ENCODE measurements at places on chromosomes 1 and 21.

GRCh38 chr1:179550746-179551682 lies 24.7 kb downstream of the NPHS2 start:
- peak; percentile 39 for DNase-seq

- peak; percentile 67 for DNase-seq
Measured at GRCh38 chr1:186722711-186723309, 42.6 kb upstream of the PTGS2 start.

DNA sequence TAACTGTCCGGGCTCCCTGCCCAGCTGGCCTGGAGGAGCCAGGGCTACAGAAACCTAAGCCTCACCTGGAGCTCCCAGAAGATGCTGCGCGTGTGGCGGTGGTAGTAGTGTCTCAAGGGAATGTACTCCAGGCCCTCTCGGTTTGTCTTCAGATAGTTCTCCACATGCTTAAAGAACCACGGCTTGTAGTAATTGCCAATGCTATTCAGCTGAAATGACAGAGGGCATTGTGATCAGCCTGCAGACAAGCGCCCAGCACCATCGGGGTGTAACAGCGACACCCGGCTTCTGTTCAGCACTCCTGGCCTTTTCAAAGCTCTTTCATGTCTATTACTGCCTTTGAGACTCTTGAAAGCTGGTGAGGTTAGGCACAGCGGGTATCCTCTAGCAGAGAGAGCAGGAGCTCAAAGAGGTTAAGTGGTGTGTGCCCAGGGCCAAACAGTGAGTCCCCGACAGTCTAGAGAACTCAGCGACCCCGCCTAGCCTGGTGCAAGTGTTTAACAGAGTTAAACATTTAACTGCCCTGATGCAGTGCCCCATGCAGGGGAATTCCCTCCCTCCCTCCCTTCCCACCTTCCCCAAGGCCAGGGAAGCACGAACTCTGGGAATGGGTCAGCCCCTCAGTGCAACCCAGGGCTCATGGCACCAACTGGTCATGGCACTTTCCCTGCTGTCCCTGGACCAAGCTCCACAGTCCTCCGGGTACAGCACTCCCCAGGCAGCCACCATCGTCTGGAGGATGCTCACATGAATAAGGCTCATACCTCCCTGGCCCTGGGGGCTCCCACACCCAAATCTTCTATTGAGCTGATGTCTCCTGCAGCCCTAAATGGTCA lies 21.5 kb downstream of the DHCR24 start:
- DNase-seq, result no peak

DNA sequence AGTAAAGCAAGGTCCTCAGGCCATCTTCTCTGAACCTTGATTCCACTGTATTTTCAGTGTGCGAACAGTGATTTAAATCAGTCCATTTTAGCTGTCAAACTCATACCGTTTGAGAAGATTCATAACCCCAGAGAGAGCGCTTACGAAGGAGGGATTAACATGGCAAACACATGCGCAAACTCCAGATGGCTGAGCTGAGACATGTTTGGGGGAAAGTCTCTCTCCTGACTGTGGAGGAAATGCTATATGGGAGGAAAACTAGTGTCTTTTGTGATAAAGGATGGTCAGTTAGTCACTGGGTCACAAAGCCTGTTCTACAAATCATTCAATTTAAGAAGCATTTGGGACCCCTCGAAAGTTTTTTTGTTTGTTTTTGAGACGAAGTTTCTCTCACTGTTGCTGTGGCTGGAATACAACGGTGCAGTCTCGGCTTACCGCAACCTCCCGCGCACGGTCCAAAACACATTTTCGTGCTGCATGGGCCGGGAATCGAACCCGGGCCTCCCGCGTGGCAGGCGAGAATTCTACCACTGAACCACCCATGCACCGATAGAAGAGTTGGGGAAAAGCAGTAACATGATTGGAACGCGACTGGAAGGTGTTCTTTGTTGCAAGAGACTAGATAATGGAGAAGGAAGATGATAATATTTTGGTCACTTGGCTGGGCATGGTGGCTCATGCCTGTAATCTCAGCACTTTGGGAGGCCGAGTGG lies 58.4 kb upstream of the CXADR start:
- DNase-seq, result peak; percentile 34

DNA sequence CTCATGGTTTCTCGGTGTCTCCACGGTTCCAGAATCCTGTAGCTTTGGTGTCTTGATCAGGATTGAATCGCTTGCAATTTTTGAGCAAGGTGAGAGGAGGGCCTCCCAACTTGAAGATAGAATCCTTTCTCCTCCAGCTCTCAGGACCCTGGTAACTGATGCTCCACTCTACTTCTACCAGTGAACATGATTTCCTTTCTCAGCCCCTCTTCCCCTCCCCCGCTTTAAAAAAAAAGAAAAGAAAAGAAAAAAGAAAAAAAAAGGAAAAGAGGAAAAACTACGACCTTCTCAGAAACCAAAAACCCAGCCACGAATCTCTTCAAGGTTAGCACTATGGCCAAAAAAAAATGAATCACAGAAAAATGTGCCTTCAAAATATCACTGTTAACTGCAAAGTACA lies 1.2 kb downstream of the ARHGEF11 start:
- no peak for DNase-seq

DNA sequence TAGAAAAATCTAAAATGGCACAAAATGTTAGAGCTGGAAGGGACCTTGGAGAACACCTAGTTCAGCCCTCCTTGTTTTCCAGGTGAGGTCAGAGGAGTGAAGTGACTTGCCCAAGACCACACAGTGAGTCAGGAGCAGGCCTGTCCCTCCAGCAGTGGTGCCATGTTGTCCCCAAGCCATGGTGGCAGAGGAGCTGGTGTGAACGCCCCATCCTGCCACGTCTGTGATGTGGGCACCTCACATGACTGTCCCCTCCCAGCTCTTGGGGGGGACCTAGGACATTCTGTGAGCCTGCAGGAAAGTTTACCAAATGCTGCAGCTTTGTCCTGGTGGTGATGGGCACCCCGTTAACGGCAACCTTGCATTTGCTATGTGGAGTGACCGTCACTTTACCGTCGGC lies 66.2 kb downstream of the SCCPDH start:
- DNase-seq, result no peak

GRCh38 chr1:61490924-61491323 lies 234.0 kb downstream of the TM2D1 start:
- DNase-seq, result no peak

DNA sequence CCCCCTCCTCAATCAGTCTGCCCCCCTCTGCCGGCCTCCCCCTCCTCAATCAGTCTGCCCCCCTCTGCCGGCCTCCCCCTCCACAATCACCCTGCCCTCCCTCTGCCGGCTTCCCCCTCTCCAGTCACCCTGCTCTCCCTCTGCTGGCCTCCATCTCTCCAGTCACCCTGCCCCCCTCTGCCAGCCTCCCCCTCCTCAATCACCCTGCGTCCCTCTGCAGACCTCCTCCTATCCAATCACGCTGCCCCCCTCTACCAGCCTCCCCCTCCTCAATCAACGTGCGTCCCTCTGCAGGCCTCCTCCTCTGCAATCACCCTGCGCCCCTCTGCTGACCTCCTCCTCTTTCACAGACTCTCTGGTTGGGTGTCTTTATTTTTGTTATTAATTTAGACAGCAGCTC lies 11.5 kb upstream of the C1orf198 start:
- DNase-seq, result no peak

- no peak for DNase-seq
Measured at GRCh38 chr1:247914941-247915662, 5.0 kb upstream of the OR2T8 start.

- no peak for DNase-seq
Measured at GRCh38 chr1:52558941-52559340, 6.0 kb upstream of the TUT4 start.

GRCh38 chr1:60832367-60832766 lies 250.0 kb upstream of the NFIA start:
- DNase-seq, result no peak

DNA sequence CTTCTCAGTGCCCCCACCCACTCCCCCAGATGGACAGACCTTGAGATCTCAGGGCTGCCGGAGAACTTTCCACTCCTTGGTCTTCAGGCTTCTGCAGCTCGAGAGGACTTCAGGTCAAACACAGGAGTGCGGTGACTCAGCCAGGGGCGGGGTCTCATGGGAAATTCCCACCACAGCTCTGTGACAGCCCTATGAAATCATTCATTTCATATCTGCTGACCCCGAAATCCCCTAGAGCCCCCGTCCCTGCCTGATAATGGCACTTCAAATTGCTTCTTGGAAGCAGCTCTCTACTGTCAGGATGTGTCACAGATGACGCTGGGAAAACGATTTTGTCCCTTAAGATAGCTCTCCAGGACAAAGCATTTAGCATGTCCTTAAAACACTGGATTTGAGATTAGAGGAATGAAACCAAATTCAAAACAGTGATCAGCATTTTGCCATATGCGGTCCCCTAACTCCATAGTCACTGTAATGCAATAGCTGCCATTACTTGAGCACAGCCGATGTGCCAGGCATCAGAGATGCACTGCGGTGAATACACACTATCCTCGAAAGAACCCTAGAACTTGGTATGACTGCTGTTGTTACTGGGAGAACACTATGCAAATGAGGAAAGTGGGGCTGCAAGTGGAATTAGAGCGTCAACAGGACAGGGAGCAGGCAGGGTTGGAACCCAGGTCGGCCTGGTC lies at the start of gene TNFRSF9:
TSS of gene TNFRSF9 (minus strand) at position 95 of the 692 bp plus-strand sequence. CDS start 845 bp downstream, outside the sequence.
- DNase-seq, result no peak

- no peak for DNase-seq
Measured at GRCh38 chr1:198841477-198841876, 202.6 kb downstream of the PTPRC start.

- no peak for DNase-seq
Measured at GRCh38 chr1:53521924-53522552, 62.8 kb downstream of the DMRTB1 start.

DNA sequence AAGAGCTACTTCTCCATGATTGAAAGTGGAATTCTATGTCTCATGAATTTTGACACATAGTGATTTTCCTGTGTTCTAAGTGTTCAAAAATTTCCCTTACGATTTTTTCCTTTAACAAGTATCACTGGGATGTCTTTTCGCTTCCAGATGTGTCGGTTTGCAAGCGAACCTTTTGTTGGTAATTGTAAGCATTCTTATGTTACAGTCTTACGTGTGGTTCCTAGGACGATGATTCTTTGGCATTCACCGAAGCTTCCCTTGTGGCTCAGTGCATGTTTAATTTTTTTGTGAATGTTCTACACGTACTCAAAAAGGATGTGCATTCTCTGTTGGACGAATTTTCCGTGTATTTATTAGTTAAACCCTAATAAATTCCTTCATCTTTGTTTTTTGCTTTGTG lies 211.6 kb downstream of the CAMTA1 start:
- no peak for DNase-seq

- DNase-seq, result peak; percentile 86
Measured at GRCh38 chr1:101288491-101288944, 51.7 kb downstream of the S1PR1 start.

DNA sequence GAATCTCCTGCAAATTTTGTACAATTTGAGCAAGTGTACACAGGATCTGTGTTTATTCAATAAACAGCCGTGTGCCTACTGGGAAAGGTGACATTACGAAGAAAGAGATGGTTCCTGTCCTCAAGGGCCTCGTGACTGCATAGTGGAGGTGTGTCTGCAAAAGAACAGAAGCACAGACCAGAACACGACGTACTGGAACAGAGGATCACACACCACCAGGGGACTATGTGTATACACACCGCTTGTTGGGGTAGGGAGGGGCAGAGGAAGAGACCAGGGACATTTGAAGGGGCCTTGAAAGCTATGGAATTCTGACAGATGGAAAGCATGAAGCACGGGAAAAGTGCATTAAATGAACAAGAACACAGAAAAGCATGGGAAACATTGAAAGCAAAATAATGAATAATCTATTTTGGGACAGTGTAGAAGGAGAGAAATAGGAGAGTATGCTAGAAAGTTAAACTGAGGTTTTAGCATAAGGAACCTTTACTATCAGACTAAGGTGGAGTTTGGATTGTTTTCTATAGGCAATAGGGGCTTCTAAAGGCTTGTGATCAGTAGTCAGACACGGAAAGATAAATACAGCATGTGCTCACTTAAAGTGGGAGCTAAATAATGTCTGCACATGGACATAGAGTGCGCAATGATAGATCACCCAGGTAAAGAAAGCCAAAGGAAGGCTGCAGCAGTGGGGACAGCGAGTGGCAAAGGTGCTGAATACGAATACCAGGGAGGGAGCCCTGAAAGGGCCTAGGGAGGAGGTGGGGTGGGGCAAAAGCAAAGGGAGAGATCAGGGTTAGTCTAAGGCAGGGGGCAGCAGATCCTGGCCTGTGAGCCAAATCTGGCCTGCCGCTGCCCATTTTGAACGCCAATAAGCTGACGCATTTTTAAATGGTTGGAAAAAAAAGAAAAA lies 11.0 kb downstream of the JAK1 start:
- DNase-seq, result no peak

DNA sequence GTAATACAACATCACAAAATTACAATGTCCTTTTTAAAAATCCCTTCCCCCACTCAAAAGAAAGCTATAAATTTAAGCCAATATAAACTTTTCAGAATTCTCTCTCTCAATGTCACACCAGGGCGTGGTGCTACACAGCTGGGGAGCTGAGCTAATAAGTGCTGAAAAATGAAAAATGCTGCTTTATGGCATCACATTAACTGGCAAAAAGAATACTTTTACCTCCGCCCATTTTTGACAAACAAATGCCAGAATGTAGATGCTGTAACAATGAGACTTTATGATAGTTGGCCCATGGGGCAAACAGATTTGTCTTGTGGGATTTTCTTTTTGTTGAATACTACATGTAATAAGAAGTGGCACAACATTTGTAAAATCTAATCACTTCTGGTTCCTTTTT lies 12.7 kb upstream of the LYPLAL1 start:
- no peak for DNase-seq

DNA sequence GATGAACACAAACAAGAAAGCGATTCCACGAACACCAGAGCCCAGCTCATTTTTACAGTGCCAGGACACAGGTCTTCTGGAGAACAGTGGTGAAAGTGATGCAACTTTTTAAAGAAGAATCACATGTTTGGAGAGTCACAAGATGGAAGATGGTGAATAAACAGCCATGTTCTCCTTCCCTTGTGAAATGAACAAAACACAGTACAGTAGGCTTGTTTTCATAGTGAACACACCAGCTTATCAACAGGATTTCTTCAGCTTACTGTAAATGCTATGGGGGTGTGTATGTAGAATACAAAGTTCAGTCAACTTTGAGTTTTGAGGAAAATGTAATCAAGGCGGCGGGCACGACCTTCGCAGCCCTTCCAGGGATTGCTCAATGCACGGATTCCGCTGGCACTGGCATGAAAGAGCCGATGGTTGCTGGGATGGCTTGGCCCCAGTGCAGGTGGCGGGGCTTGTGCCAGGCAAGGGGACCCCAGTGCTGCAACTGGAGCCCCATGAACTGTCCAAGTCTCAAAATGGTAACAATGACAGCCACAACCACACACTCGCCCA lies 9.7 kb downstream of the TMPRSS3 start:
- DNase-seq, result no peak

GRCh38 chr21:21851657-21852056 lies 853.4 kb downstream of the NCAM2 start:
- no peak for DNase-seq

GRCh38 chr1:66311092-66311491 lies 222.9 kb upstream of the SGIP1 start:
- DNase-seq, result no peak

- DNase-seq, result no peak
Measured at GRCh38 chr21:44260791-44261631, 686 bp downstream of the DNMT3L start.

GRCh38 chr1:81068726-81069125 lies 732.0 kb upstream of the ADGRL2 start:
- DNase-seq, result no peak
